ENCODE measurements at places on chromosomes 2 and 18.
A peak's percentile ranks its signal among the peaks of the same experiment; 100 is the strongest.

DNA sequence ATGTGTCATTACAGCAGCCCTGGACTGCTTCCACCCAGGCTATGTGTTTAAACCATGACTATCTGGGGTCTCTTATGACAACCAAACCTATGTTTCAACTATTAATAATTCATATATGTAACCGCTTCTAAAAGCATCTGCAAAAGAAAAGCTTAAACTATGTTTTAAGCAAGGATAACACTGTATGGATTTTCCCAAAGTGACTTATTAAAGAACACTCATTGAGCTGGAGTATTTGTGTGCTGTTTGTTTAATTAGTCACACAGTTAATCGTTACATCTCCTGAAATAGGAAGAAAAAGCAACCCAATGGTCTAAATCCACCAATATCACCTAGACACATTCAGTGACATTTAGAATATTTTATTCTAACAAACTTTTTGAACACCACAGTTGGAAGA is 51.3 kb downstream of the TMEM163 start:
- DNase-seq, result no peak

GRCh38 chr2:148548716-148549400 is 95.7 kb upstream of the EPC2 start:
- no peak for DNase-seq

DNA sequence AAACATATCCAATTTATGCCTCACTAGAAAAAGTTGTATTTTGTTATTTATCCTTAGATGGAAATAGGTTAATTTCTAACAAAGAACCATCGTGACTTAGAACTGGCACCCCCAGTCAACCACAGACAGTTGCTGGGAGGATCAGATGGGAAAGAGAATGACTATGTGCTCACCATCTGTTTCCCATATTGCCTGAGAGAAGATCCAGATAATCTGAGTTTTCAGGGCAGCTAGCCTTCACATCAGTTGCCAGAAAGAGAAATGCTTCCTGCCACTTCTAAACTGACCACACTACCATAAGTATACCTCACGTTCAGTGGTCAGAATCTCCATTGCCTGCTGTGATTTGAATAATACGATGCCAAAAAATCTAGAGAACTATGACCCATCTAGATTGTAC is 28.4 kb upstream of the NEB start:
- no peak for DNase-seq

GRCh38 chr2:191352536-191352935 is 107.3 kb downstream of the MYO1B start:
- DNase-seq, result no peak

GRCh38 chr2:237873897-237874551 is 14.6 kb downstream of the RAMP1 start:
- DNase-seq, result no peak

DNA sequence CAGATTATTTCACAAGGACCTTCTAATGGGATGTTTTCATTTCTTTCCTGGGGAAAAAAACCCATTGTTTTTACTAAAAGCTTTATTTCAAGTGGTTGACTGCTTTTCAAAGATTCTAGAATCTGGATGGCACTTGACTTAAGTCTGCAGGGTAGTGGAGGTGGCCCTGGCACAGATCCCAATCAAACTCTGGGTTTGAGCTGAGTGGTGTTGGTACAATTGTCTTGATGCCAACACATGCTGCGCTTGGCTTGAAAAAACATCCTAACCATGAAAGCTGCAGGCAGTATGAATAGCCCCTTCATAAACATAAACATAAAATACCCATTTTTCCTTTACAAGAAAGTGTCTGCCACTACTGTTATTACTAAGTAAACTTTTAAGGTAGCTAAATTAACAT is 3.6 kb downstream of the PAPOLG start:
- DNase-seq, result no peak

DNA sequence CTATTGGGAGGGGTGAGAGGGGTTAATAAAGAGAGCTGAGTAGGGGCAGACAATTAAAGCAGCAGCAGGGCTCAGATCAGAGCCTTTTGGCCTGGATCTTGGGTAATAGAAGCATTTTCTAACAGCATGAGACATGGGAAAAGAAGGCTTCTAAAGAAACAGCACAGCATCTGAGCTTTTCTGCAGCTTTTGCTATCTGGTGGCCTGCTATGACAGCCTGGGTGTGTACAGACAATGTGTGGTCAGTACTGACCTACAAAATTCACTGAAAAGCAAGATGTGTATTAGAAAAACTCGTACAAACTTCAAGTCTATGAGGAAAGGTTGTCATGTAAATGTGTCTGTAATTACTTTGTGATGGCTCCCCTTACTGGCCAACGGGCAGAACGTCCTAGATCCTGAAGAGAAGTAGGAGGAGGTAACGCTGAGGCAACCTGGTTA is 95.6 kb downstream of the GALNT3 start:
- no peak for DNase-seq

DNA sequence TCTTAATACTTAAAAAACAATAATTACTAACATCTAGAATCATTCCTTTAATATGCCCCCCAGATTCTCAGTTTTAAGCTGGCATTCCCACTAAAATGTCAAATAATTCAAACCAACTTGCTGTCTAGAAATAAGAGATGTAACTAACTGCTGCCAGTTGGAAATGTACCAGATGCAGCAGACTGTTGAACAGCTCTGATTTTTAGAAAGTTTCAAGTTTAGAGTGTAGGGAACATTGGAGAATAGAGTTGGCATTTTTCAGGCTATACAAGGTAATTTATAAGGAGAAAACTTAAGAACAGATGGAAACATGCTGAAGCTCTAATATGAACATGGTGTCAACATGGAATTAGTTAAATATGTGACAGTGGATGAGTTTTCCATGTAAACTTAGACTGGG is 101.4 kb downstream of the PTRHD1 start:
- DNase-seq, result no peak

- DNase-seq, result no peak
Observed at GRCh38 chr2:84031312-84032050, 427.6 kb downstream of the SUCLG1 start.

- DNase-seq, result no peak
Observed at GRCh38 chr2:11610624-11611242, 59.3 kb downstream of the NTSR2 start.

- DNase-seq, result no peak
Observed at GRCh38 chr2:33209976-33210375, 263.2 kb downstream of the LTBP1 start.

GRCh38 chr2:118186110-118186857 is 98.0 kb downstream of the INSIG2 start:
- DNase-seq, result peak; percentile 66

GRCh38 chr18:50558157-50558556 is 1.7 kb upstream of the MAPK4 start:
- no peak for DNase-seq

GRCh38 chr2:164187121-164187520 is 434.2 kb downstream of the GRB14 start:
- no peak for DNase-seq

DNA sequence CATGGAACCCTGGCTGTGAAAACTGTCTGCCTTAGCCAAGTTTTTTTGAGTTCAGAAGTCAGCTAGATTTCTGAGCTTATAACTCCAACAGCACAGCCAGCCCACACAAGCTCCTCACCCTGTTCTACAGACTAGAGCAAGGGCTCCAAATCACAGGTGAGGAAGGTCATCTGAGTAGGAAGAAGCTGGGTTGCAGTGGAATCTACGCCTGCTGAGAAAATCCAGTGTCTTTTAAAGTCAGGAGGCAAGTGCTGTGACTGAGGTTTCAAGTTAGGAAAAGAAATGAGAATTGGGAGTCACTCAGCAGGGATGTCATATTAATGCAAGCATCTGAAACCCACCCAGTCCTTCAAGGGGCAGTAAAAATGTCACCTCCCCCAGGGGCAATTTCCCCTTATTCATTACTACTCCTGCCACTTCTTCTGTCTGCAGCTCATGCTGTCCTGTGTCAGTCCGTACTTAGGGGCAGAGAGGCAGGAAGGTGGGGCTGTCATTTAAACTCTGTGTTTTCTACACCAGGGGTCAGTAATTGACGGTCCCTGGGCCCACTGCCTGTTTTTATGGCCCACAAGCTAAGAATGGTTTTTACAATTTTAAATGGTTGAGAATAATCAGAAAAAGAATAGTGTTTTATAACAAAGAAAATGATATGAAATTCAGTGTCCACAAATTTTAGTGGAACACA is 551.1 kb downstream of the BCL11A start:
- DNase-seq, result no peak

GRCh38 chr18:59783138-59783537 is 85.9 kb upstream of the CCBE1 start:
- DNase-seq, result no peak

GRCh38 chr18:41949206-41949920 is 5.7 kb upstream of the PIK3C3 start:
- DNase-seq, result no peak

GRCh38 chr2:96262306-96262705 is 3.5 kb downstream of the TMEM127 start:
- DNase-seq, result no peak

DNA sequence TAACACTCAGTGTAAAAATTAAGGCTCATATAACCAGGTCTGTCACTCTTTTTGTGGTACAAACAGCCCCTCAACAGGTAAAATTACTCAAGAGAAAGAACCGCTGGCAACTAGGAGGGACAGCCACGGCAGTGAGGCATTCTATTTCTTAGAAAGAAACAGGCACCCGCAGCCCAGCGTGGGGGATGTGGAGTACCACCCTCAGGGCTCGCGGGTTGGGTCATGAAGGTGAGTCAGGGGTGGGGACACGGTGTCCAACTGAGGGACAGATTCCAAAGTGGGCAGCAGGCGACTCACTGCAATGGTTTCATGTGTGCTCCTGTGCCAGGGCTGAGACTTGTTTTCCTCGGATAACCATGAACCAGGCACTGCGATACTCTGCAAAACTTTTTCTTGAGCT is 129.4 kb downstream of the DTNB start:
- DNase-seq, result no peak

DNA sequence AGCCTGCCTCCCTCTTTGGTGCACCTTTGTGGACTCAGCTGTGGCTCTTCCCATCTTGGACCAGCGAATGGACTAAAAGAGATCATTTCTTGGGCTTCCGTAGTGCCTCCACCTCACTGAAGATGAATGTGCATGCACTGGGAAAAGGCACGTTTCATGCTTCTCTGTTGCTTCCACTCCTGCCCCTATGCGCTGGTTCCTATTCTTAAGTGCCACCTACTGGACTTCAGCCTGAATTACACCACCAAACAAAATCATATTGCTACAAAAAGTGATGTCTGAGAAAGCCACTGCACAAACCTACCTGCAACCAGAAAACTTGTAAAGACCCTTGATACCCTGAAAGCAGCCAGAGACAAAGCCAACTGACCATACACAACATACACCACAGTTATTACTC is 695.6 kb downstream of the TSN start:
- no peak for DNase-seq

- DNase-seq, result no peak
Observed at GRCh38 chr18:38453880-38454279, 888.3 kb upstream of the CELF4 start.

- DNase-seq, result no peak
Observed at GRCh38 chr18:62663731-62664336, 51.5 kb upstream of the PHLPP1 start.

- no peak for DNase-seq
Observed at GRCh38 chr2:118667964-118668363, 179.5 kb downstream of the EN1 start.

DNA sequence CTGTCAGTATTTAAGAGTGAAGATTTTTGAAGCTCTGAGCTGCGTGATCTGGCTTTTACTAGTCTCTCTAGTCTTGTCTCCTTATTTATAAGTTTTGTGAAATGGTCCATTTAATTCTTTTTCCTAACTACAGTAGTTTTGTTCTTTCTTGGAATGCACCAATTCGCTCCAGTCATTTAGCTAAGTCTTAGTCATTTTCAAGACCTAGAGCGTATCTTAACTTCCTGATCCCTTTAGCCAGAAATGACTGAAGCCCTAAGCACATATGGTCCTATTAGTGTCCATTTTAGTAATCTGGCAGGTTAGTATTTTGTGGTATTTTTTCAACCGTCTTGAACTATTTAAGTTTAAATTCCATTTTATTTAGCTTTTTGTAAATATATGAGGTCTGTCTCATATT is 3.6 kb downstream of the BIRC6 start:
- DNase-seq, result no peak

- no peak for DNase-seq
Observed at GRCh38 chr2:39546937-39547336, 109.9 kb upstream of the MAP4K3 start.

DNA sequence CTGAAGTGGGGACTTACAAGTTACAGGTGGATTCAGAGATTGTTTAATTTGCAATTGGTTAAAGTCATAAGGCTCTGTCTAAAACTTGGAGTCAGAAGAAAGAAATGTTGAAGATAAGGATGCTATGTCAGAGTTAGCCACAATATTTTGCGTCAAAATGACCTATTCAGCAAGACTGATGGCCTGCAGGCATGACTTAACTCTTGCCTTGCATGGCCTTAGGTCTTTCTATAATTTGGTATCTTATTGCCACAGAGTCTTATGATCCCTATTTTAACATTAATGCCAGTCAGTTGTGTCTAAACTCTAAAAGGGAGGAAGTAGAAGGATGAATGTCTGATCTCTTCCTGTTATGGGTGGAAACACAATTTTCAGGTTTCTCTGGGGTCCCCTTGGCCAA is 5.2 kb upstream of the COMMD1 start:
- DNase-seq, result no peak

DNA sequence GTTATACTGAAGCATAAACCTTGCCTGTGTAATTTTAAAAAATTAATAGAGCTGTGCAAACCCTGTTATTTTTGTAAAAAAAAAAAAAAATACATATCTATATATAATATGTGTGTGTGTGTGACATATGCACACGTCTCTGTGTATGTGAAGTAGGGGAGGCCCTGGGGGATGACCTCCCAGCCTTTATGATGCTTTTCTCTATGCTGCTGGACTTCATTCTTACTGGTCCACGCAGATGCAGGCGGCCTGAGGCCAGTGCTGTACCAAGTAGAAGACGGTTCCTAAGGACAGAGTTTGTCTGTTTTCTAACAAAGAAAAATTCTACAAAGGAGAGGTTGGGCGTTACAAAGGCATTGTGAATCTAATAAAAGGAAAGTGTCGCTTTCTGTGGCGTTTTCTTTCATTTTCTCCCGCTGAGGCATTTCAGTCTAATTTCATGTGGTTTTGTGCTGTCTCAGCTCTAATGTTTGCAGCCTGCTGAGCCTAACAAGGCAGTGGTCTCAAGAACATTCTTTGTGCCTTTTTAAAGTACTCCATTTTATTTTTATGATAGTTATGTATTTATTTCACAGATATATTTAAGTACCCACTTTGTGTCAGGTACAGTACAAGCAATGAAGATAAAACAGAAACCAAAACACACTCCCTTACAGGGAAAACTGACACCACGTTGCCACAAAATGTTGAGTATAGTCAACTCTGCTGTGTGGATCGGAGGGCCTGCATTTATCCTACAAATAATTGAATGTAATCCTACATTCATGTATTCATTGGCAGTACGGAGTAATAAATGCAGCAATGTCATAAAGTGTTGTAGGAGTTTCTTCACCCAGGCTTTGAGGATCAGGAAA is 118.0 kb downstream of the RAB3GAP1 start:
- no peak for DNase-seq
